Epithelial cell of proximal tubule (primary cell): ENCODE measurements at places on chromosomes 4 and X. TPM values are rescaled to one million over a fixed set of nuclear protein-coding genes. Genes with fewer than 3 reads are reported as not detected.

GRCh38 chr4:47945930-47946726 is 31.7 kb upstream of the NFXL1 start:
- DNase-seq, result no peak

DNA sequence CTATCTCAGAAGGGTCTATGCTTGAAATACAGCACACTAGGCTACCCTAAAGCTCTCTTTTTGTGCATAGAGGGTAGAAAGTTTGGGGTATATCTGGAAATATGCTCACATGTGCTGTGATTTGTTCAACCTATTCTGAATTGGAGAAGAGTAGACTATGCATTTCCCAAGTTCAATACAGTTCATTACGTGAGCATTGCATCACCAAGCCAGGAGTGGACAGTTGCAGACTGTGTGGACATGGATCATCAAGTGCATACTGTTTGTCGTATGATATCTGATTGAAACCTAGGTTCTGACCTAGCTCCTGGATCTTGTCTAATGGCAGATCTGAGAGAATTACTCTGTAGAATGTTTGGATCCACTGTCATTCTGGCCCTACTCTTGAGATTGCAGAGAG is 161.1 kb downstream of the FRAS1 start:
- no peak for DNase-seq

GRCh38 chr4:151567056-151567455 is 158.1 kb downstream of the FHIP1A start:
- DNase-seq, result no peak

Gene EPGN
- total RNA-seq, result 1.9 and 32.6 TPM in 2 replicates

DNA sequence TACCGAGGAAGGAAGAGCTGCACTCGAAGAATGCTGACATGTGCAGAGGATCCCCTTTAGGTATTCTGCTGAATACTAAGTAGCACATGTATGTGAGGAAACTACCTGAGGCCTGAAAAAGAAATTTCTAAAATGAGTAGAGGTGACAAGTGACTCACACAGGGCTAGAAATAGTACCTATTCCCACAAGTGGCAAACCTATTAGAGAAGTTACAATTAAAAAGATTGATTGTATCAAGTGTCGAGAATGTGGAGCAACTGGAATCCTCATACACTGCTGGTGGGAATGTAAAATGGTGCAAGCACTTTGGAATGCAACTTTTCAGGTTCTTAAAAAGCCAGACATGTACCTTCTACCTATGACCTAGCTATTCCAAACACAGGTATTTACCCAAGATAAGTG is 47.4 kb downstream of the CCSER1 start:
- DNase-seq, result peak; percentile 3

GRCh38 chr4:23770011-23770410 is 119.8 kb downstream of the PPARGC1A start:
- no peak for DNase-seq

GRCh38 chr4:177315767-177316464 is 6.2 kb downstream of the NEIL3 start:
- DNase-seq, result no peak

- DNase-seq, result no peak
Observed at GRCh38 chr4:10811991-10812390, 127.4 kb upstream of the CLNK start.
